ENCODE measurements at places on chromosomes 1 and 21.

GRCh38 chr21:14675774-14676530 lies 129.8 kb upstream of the SAMSN1 start:
- DNase-seq = no peak

DNA sequence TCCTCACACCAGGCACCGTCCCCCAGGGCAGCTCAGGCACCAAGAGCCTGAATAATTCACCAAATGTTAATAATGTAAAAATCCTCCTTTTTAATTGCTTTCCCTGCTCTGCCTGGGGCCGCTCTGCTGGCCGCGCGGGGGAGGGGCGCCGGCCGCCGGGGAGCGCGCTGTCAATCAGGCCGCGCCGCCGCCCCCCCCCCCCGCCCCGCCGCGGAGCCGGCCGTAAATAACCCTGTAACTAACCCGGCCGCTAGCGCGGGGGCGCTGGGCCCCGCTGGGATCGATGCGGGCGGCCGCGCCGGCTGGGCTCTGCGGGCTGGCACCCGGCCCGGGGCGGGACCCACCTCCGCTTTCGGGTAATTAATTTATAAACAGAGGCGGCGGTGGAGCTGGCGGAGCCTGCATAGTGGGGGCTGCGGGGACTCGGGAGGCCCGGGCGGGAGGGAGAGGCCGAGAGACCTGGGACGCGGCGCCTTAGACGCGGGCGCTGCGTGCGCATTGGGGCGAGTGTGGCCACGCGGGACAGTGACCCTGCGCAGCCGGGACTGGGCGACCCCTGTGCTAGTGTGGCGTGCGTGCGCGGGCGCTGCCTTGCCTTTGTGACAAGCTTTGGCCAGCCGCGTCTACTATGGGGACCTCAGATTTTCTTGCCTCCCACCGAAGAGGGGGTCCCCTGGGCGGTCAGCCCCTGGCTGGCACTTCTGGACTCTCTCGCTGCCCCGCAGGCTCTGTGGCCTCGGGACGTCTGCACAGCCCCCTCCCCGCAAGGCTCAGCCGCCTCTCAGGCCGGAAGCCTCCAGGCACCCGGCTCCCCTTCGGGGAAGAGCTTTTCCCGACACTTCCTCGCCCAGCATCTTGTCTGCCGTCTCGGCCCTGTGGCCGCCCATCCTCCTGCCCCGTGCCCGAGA lies 16.6 kb downstream of the SAMD11 start:
- DNase-seq = peak; percentile 86

- DNase-seq = no peak
These were observed 107.2 kb upstream of the VAV3 start for GRCh38 chr1:108072212-108072611.

- DNase-seq = no peak
These were observed 27.5 kb downstream of the HLX start for GRCh38 chr1:220906561-220907334.

GRCh38 chr1:78607334-78607927 lies 12.8 kb upstream of the IFI44L start:
- DNase-seq = peak; percentile 34

DNA sequence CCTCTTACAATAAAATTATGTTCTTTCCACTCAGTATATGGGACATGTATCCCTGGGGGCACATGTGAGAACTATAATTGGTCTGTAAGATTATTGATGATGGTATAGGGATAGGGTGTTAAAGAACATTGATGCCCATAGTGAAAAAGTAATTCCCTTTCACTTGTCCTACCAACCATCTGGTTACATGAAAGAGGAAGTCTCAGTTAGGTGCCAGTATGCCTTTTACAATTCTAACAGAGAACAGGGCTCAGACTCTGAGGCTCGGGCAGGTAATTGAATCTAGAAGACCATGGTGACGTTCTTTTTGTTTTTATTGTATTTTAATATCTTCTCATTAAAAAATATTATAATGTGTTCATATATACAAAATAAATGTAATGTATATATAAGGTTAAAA lies 113.6 kb downstream of the FGGY start:
- DNase-seq = no peak

DNA sequence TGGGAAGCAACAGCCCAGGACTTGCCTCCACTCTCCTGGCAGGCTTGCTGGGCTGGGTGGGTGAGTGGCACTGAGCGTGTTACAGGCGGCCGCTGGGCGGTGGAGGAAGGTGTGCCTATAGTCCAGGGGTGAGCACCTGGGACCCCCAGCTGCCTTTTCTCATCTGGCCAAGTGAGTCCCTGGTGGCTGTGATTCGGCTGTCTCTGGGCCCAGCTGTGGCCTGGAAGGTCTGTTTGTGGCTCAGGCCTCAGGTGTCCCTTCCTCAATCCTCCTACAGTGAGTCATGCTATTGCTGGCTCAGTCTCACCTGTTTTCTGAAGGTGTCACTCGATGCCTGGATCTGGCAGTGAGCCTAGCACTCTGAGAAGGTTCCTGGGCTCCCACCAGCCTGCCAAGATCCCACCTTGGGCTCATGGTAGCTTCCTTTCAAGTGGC lies 564.2 kb downstream of the PTPRU start:
- no peak for DNase-seq

- DNase-seq = no peak
These were observed 117.9 kb downstream of the MACF1 start for GRCh38 chr1:39322431-39322830.

- no peak for DNase-seq
These were observed 223.6 kb upstream of the RAB4A start for GRCh38 chr1:229047161-229047839.

DNA sequence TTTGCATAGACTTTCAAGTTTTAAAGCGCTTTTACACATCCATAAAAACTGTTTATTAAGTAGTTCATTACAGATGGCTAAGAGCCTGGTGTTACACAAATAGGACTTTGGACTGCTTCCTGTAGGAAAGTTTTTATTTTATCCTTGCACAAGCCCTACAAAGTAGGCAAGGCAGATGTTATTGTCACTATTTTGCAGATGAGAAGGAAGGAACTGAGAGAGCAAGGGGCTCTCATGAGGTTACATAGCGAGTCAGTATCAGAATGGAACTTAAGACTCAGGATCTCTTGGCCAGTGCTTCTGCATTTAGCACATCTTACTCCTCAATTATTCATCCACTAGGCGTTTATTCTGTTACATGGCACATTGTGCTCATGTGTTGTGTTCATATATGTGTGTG lies 2.6 kb upstream of the MAPKAPK2 start:
- no peak for DNase-seq

DNA sequence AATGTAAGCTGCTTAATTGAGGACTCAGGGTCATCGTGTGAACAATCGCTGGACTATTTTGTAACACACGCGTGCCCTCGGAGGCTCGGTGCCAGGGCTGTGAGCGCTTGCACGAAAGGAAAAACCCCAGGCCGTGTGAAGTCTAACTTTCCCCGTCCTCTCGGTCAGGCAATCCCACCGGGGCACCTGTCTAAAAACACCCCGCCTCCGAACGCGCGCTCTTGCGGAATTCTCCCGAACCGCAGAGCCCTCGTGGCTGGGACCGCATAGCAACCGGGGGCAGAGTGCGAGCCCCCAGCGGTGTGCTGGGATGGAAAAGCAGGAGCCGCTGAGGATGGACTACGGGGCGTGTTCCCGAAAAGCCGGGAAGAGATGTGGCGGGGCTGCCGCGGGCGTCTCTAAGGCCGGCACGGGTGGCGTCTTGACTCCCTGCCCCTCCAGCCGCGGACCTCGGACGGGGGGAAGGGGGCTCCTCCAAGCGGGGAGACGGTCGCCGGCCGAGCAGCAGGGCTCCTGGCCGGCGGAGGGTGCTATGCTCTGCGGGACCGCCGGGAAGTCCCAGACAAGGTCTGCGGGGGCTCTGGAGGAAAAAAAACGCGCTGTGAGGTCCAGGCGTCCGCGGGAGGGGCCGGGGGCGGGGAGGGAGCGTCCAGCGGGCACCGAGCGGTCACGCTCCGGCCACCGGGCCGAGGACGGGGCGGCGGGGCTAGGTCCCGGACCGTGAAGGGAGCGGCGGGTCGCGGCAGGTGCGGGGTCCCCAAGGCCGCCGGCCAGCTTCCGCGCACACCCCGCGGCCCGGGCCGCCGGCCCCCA lies 936 bp downstream of the ZBTB21 start:
- DNase-seq = peak; percentile 51

- no peak for DNase-seq
These were observed 36.9 kb upstream of the DISP1 start for GRCh38 chr1:222777977-222778376.

DNA sequence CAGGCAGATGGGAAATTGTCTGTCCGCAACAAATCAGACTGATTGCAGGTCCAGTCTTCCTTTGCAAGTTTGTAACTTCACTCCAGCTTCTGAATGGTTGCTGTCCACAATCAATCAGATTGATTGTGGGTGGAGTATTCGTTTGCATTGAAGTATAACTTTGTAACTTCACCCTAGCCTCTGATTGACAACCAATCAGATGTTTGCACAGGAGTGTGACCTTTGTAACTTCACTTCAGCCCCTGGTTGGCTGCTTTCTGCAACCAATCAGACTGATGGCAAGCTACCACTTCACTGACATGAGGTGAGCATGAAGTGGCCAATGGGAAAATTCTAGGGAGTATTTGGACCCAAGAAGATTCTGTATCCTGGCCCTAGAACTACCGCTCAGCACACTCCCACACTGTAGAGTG lies 25.7 kb downstream of the OR10J1 start:
- no peak for DNase-seq

- no peak for DNase-seq
These were observed 8.7 kb downstream of the SORT1 start for GRCh38 chr1:109388884-109389637.

GRCh38 chr1:2233468-2233867 lies 5.3 kb downstream of the SKI start:
- no peak for DNase-seq

- DNase-seq = no peak
These were observed 48.3 kb upstream of the NCAM2 start for GRCh38 chr21:20949884-20950283.

DNA sequence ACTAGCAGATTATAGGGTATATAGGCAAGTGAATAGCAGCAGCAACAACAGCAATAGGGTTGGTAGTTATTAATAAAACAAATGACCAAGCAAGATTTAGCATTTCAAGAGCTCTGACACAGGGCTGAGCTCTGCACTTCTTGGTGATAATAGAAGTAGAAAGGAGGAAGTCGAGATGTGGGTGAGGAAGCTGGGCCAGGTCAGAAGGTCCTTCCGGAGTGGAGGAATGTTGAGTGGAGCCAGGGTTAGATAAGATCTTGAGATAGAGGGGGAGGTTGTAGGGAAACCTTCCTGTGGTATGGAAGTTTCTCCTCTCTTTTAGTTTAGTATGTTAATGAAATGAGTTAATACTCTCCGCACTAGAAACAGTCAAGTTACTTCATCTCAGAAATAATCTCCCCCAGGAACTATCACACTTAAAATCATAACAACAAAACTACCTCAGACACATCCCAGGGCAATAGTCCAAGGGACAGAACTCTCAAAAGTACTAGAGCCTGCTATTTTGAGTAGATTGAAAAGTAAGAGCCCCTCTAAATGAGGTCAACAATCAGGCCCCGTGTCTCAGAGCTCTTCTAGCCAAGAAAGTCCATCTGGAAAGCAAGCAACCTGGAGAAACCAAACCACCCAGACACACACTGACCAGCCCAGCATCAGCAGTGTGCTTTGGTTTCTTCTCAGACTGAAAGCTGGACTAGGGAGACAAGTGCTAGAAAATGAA lies 45.4 kb upstream of the ATP1B1 start:
- DNase-seq = peak; percentile 16

DNA sequence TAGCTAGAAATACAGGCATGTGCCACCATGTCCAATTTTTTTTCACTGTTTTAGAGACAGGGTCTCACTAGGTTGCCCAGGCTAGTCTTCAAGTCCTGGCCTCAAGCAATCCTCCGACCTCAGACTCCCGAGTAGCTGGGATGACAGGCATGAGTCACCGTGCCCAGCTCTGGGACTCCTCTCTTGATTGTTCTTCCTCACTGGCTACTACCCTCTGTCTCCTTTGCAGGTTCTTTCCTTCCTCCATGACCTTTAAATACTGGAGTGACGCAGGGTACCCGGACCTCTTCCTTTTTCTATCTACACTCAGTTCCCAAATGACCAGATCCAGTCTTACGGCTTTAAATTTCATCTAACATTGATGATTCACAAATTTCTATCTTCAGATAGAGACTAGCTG lies 34.9 kb downstream of the ASH1L start:
- DNase-seq = no peak

- DNase-seq = peak; percentile 59
These were observed 3.6 kb upstream of the CYB561D1 start for GRCh38 chr1:109490029-109490933.

DNA sequence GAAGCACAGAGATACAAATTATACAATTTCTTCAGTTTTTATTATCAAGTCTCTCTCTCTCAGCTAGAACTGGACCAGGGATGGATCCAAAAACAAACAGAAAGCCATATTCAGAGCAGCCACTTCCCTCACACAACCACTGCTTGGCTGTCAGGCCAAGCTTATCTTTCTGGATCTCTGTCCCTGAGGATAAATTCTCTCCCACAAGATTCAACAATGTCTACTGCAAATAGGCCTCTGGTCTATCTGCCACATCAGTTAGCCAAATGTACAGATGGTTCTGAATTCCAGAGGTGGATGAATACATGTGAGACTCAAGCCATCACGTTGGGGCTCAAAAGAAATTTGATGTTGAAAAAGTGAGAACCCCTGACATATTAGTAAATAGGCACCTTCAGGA lies 350.9 kb downstream of the LTN1 start:
- DNase-seq = no peak

GRCh38 chr21:32099812-32100416 lies 178.9 kb downstream of the MIS18A start:
- DNase-seq = no peak

GRCh38 chr1:24206516-24207394 lies 19.7 kb upstream of the IFNLR1 start:
- DNase-seq = no peak

- DNase-seq = no peak
These were observed 413.9 kb downstream of the ADGRL2 start for GRCh38 chr1:82214606-82215005.

DNA sequence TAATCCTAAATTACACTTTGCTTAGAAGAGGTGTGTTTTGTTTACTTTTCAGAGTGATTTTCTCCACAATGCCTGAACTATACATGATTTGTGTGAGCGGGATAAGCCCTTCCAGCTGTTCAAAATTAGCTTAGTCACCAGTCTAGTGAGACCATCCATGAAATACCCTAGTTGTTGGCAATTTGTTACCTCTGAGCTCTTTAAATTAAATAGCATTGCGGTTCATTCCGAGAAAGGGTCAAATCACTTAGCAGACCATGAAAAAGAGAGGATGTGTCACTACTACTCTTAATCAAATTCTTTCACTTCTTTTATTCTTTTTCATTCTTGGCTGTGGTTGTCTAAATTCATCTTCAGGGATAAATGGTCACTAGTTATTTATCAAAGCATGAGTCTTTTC lies 11.9 kb upstream of the VAV3 start:
- DNase-seq = peak; percentile 72

DNA sequence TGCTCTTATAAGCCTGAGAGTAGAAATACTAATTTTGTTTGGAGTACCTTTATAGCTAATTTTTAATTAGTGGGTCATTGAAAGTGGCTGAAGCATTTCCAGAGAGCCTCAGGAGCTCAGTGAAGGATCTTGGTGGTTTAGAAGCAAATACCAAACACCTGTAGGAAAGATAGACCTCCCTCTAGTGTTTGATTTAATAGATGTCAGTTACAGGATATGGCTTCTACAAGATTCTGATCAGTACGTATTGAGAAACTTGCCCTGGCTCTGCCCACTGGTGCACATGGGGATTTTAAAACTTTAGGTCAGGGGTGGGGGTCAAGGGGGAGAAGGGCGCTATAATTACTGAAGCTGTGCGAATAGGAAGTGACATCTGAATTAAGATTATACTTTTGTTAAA lies 122.2 kb downstream of the POU2F1 start:
- no peak for DNase-seq

GRCh38 chr1:119308806-119309205 lies 59.8 kb upstream of the HAO2 start:
- DNase-seq = no peak
